ENCODE measurements at places on chromosomes 1 and 21. TPM values are rescaled to one million over a fixed set of nuclear protein-coding genes. Genes with fewer than 3 reads are reported as not detected.

PRAMEF27 gene
- total RNA-seq, result not detected

LCE2C gene
- total RNA-seq, result not detected

FNBP1L gene
- total RNA-seq, result 6.2 TPM

SLC9C2 gene
- total RNA-seq, result not detected

URB2 gene
- total RNA-seq, result 13.5 TPM

NBPF26 gene
- 6.2 TPM for total RNA-seq

PRR9 gene
- total RNA-seq, result not detected

KMO gene
- under 0.01 TPM for total RNA-seq

FMN2 gene
- total RNA-seq, result not detected

LENEP gene
- total RNA-seq, result not detected

S100A7 gene
- total RNA-seq, result 13.3 TPM

Measured in hair follicular keratinocyte (primary cell).